ENCODE measurements at places on chromosomes 1 and 21.

DNA sequence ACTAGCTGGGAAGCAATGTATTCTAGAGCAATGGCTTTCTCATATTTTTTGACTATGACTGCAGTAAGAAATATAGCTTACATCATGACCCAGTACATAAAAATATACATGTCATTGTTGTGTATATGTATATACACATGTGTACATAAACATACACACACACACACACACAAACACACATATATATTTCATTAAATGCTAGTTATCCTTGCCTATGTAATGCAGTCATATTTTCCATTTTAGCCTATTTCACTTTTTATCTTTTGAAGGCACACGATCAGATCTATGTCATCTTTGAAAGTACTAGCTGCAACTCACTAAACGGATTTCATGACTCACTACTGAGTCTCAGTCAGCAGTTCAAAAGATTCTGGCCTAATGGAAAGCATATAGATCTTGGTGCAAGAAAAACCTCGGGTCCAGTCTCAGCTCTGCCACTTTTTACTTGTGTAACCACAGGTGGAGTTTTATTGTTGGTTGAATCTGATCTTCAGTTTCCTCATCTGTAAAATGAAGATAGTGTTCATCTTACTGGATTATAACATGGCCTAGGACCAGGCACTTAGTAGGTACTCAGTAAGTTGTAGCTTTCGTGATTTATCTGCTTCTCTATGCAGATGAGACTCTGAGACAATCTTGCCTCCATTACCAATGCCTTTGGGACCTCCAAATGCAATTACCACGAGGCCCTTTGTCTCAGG, 325.6 kb downstream of the RRAGC start:
- DNase-seq: no peak

- no peak for DNase-seq
Measured at GRCh38 chr1:2449636-2450454, 26.2 kb upstream of the PLCH2 start.

- DNase-seq: no peak
Measured at GRCh38 chr1:77874804-77875445, 13.5 kb upstream of the NEXN start.

GRCh38 chr1:203126866-203127665, 460 bp upstream of the ADORA1 start:
- DNase-seq: no peak

Measured in germinal center (tissue), 1 donor.